ENCODE measurements at places on chromosomes 4 and X.

DNA sequence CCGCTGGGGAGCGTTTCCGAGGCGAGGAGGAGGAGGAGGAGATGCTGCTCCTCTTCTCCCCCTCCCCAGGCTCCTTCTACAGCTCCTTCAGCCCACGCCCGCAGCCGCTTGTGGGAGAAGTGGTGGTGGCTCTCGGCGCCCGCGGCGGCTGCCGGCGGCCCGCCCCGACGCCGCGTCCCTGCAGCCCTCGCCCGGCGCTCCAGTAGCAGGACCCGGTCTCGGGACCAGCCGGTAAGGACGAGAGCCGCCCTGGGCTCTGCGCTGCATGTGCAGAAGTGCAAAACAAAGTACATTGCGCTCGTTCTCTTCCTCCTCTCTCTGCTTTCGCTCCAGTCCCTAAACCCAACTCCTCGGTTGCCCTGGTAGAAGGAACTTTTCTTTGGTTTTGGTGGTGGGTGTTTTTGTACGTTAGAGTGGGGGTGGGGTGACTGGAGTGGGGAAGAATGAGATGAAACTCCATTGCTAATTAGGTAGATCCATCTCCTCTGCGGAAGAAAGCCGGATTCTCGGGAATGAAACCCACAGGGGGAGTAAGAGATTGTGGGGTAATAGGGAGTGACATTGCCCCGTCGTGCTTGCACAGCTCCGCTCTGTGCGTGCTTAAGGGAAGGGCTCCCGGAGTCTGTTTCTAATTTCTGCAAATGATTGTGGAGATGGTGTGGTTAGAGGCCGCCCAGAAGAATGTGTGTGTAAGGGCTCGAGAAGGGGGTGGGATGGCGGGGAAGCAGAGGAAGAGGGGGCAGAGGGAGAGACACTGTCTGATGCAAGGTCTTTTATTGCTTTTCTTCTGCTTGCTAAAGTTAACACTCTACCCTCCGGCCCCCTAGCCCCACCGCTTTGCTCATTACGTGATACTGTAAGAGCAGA, 677 bp downstream of the PTPN13 start:
- peak; percentile 34 for DNase-seq

DNA sequence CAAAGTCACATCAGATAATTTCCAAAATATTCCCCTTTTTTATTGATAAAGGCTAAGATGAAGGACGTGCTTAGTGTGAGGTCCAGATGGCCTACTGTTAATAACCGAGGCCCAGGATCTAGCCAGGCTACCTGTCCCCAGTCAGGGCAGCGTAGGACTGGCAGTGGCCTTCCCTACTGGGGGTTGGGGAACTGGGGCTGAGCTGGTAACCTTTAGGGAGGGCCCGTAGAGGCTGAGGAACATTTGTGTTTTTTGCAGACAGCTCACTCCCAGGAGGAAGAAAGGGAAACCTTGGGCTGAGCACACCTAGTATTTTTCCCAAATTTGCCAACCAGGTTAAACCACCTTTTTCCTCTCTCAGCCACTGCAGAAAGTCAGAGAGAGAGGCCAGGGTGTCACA, 59.1 kb downstream of the KLF3 start:
- no peak for DNase-seq

DNA sequence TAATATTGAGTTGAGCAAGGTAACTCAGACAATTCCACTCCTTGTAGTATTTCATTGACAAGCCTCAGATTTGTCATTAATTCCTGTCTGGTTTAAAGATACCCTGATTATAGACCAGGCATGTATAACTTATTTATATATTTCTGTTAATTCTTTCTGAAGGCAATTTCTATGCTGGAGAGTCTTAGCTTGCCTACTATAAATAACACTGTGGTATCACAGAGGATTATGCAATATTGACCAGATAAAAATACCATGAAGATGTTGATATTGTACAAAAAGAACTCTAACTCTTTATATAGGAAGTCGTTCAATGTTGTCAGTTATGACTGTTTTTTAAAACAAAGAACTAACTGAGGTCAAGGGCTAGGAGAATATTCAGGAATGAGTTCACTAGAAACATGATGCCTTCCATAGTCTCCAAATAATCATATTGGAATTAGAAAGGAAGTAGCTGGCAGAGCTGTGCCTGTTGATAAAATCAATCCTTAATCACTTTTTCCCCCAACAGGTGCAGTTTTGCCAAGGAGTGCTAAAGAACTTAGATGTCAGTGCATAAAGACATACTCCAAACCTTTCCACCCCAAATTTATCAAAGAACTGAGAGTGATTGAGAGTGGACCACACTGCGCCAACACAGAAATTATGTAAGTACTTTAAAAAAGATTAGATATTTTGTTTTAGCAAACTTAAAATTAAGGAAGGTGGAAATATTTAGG, 821 bp downstream of the CXCL8 start:
- no peak for DNase-seq

- DNase-seq: no peak
These were observed 35.1 kb downstream of the FHL1 start for GRCh38 chrX:136182414-136182813.

- DNase-seq: no peak
These were observed 592.9 kb downstream of the BCOR start for GRCh38 chrX:39504850-39505259.

DNA sequence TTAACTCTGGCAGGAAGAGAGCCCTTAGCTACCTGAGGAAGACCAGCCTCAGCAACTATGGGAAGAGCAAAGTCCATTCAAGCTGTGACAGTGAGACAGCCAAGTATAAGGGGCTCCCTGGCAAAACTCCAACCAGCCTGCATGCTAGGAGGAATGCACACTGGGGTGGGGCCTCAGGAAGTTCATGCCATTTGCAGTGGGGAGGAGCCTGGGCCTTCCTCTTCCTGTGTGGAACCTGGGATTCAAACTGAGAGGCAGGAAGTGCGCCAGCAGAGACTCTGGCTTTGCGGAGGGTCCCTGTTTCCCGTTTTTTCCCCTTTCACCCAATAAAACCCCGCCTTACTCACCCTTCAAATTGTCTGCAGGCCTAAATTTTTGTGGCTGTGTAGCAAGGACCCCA, 33.0 kb downstream of the TFDP3 start:
- no peak for DNase-seq

- DNase-seq: no peak
These were observed 420.5 kb downstream of the SLITRK2 start for GRCh38 chrX:146238173-146238572.

GRCh38 chrX:111098874-111099273, 2.9 kb downstream of the PAK3 start:
- DNase-seq: no peak

GRCh38 chrX:39516427-39516841, 581.3 kb downstream of the BCOR start:
- DNase-seq: no peak

GRCh38 chr4:3030566-3031356, 43.6 kb downstream of the HTT-AS start:
- DNase-seq: no peak

GRCh38 chr4:73762409-73762808, 22.0 kb downstream of the CXCL8 start:
- DNase-seq: no peak

DNA sequence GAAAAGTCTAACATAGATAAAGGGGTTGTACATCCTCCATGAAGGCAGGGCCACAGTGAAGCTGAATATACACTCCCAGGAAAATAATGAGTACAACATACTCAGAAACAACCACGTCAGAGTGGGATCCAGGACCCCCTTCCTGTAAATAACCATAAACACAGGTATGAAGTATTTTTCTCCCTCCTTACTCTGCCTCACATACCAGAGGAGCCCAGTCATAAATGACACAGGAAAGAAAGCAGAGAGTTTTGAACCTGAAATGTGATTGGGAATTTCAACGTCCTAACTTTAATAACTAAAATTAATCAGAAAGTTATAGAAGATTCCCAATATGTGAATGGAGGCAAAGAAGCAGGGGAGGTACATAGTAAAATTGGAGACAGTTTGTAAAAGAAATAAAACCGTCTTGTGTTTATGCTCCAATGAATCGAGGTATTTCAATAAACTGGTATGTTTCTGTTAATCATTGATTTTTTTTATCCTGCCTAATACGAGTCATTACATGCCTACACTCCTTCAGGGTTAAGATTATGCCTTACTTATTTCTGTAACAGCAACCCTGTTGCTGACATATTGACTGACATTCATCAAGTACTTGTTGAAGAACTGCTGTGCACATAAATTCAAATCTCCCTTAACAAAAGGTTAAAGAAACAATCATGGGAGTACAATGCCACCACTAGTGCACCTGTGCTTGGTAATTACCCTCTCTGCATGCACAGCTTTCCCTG, 431.3 kb downstream of the KCNIP4 start:
- DNase-seq: no peak

GRCh38 chrX:42195506-42195905, 272.2 kb upstream of the CASK start:
- DNase-seq: no peak

GRCh38 chrX:42751573-42751972, 26.4 kb downstream of the PPP1R2C start:
- no peak for DNase-seq

- DNase-seq: no peak
These were observed 632.1 kb upstream of the GALNTL6 start for GRCh38 chr4:171181090-171181489.

GRCh38 chrX:13168269-13168668, 123.8 kb upstream of the FAM9C start:
- no peak for DNase-seq

GRCh38 chr4:186953599-186954260, 230.1 kb upstream of the FAT1 start:
- no peak for DNase-seq

DNA sequence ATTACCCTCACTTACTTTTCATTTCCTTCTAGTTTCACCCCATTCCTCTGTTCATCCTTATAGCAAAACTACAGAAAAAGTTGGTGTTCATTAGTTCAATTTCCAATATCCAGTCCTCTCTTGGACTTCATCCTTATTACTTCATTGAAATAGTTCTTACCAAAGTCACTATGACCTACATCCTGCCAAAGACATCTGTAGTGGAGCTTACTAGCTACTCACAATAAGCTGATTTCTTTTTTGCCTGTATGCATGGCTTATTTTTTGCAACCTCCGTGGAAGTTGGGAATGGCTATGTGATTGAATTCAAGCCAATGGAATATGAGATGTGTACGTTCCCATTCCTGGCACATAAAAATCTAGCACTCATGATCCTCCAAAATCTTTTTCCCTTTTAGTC, 4.6 kb upstream of the CDKL2 start:
- DNase-seq: no peak

DNA sequence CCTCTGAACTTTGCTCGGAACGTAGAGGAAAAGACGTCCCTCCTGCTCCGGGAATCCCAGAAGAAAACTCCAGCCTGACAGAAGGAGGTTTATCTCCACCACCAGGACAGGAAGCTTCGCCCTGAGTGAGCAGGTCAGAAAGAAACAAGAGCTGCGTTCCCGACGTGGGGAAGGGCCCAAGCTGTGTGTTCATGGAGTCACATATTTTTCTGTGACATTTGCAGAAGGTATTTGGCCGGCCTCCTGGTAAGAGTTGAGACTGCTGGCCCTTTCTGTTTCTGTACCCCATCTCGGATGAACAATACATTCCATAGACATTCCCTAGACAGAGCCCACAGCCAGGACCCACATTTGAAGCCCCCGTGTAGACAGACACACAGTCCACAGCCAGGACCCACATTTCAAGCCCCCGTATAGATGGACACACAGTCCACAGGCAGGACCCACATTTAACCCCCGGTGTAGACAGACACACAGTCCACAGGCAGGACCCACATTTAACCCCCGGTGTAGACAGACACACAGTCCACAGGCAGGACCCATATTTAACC, 230.8 kb downstream of the SHOX start:
- DNase-seq: no peak

Data from left ventricle myocardium inferior (tissue), 1 donor.